ENCODE measurements at places on chromosomes 3 and 15.

DNA sequence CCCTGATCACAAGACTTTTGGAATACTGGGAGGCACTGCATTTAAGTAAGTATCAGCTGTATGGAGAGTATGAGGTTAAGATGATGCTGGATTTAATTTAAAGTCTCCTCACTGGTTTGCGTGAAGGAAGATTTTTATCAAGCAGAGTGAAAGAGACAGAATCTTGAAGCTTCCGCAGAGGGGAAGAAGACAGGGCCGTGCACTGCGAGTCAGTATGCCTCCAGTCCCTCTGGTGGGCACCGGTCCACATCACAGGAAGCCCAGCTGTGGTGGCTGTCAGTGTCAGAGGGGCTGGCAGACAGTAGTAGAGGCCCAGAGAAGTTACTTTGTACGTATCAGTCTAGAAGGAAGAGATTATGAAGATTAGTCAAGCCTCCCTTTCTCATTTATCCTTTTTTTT is 379.0 kb upstream of the TPRG1 start:
- no peak for DNase-seq

GRCh38 chr15:63938486-63939061 is 104.8 kb upstream of the HERC1 start:
- no peak for DNase-seq

- no peak for DNase-seq
These were observed 48.1 kb upstream of the PGPEP1L start for GRCh38 chr15:99055555-99056134.

DNA sequence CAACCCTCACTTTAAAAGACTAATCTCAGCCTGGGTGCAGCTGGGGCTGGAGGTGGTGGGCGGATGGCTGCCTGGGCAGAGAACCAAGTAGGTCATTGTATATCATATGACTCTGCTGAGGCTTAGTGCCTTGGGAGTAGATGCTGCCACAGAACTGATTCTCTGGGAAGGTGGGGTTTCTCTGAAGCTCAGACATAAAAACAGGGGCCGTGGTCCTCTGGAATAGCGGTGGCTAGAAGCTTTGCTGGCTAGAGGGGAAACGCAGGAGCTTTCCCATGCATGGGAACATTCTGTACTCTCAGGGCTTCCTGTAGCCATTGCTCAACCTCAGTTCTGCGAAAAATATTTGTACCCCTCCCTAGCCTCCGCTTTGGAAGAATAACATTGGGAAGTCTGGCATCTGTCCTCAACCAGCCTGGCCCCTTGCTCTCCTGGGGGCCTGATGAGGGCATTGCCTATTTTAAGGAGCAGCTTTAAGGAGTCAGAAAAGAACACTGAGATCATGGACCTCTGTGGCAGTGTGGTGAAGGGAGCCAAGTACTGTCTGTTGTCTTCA is 14.7 kb downstream of the TIMP4 start:
- DNase-seq = peak; percentile 4

GRCh38 chr3:39188271-39189149 is 3.9 kb downstream of the XIRP1 start:
- no peak for DNase-seq

DNA sequence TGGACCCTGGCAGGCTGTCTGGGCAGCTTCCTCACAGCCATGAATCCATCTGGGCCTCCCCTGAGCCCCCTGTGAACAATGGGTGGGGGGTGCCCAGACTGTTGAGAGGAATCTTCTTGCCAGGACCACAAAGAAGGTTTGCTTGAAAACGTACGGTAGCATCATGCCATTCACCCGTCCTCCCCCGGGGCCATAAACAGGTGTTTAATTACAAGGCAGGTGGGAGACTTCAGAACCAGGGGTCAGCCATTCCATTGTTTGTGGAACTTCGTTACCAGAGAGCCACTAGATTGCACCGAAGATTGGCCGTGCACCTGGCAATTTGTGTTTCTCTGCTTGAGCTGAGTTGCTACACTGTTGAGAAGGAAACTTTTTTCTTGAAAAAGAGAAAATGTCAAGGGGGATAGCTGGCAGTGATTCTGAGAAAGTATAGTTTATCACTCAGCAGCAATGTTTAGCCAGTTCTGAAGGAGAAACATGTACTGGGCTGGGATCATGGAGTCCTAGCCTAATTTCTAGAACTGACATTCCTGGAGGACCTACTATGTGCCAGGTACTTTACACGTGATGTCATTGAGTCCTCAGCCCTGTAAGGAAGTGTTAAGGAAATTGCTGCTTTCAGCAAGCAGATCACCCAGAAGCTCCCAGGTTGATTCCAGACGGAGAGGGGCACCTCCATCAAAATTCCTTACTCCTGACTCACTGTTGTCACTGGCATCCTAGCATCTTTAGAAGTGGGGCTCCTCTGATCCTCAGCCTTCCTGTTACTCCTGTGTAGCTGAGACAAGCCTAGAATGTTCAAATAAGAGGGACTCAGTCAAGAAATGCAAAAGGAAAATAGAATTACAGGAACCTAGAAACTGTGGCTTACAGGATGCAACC is 103.8 kb upstream of the UBE2E1 start:
- peak; percentile 27 for DNase-seq

- no peak for DNase-seq
These were observed 15.9 kb downstream of the ABCC5 start for GRCh38 chr3:184001761-184002160.

DNA sequence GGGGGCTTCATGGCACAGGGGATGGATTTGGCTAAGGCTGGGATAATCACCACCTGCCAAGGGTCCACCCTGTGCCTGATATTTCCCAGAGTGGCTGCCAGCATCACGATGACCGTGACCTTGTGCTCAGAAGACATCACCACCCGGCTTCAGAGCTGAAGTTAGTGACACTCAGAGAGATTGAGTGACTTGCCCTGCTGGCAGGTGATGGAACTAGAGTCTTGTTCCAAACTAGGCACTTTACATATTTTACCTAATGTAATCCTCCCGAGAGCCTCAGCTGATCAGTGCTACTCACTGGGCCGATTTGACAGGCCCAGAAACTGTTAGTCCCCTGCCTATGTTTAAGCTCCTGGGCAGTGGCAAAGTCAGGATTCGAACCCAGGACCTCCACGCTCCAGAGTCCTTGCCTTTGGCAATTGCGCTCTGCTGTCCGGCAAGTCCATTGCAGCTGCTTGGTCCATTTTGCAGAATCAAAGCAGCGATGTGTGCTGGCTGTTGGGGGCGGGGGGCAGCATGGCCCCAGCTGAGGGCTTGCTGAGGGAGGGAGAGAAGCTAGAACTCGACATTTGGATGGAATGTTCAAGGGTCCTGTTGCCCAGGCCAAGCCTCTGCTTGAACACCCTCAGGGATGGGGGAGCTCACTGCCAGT is 74.8 kb upstream of the GATA2 start:
- DNase-seq = no peak

DNA sequence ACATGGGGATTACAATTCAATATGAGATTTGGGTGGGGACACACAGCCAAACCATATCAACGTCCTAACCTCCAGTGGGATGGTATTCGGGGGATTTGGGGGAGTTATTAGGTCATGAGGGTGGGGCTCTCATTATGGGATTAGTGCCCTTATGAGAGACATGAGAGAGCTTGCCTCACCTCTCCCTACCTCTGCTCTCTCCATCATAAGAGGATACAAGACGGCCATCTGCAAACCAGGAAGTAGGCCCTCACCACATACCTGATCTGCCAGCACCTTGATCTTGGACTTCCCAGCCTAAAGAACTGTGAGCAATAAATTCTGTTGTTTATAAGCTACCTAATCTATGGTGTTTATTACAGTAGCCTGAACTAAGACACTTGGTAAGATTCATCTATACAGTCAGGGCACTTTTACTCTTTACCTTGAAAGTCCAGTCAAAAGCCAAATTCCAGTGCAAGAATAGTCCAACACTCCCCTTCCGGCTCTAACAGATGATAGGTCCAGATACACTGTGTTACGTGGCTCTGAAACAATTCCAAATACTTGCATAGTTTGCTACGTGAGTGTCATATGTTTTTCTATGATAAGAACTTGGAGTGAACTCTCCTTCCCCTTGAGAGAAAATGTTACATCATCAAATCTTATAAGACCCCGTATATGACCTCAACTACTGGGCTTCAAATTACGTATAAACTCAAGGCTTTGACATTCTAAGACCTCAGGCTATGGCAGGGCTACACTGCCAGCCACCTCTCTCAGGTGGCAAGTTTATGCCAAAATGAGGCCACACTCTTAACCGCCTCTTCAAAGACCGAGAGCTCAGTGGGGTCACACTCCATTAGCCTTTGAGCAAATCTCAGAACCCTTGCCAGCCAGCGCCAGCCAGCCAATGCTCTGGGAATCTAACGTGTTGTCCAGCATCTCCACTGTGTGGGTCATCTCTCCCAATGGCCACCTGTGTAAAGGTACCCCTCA is 129.9 kb downstream of the XXYLT1 start:
- DNase-seq = no peak

- DNase-seq = no peak
These were observed 494.2 kb upstream of the AGTR1 start for GRCh38 chr3:148203297-148204010.

- DNase-seq = no peak
These were observed 23.4 kb downstream of the RHOA start for GRCh38 chr3:49388289-49388820.

DNA sequence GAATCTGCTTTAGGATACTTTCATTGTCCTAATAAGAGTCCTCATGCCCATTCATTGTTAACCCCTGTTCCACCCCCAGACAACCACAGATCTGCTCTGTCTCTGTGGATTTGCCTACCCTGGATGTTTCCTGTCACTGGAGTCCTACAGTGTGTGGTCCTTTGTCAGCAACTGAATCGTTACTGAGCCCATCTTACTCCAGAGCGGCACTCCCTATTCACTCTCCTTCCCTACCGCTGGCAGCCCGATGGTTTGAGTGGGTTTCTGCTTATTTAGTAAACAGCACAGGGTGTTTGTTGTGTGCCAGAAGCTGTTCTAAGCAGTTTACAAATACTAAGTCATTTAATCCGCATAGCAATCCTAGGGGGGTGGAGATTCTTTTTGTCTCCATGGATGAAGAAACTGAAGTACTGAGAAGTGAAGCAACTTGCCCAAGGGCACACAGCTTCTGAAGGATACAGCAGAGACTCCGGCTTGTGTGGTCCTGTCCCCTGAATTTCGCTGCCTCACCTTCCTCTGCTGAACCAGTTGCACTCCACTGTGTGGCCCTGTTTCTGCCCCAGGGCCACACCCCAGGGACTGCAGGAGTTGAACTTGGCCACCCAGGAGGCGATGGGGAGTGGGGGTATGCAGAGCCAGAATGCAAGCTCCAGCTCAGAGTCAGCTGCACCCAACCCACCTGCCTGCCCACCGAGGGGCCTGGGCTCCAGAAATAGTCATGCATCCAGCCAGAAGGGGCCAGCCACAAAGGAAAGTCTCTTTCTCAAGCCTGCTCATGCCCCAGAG is 56.5 kb upstream of the SLC6A1 start:
- no peak for DNase-seq

GRCh38 chr15:67077641-67078215 is 12.3 kb downstream of the SMAD3 start:
- peak; percentile 74 for DNase-seq

DNA sequence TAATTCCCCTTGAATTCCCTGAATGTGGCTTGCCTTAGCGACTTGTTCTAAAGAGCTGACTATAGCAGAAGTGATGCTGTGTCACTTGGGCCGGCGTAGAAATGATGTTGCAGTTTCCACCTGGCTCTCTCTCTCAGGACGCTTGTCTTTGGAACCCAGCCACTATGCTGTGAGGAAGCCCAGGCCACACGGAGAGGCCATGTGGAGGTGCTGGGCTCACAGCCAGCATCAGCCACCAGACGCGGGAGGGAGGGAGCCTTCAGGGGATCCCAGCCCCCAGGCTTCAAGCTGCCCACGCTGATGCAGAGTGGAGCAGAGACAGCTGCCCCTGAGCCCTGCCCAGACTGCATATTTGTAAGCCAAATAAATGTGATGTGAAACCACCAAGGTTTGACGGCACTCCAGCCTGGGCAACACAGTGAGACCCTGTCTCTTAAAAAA is 18.6 kb downstream of the RNU5B-1 start:
- DNase-seq = no peak

DNA sequence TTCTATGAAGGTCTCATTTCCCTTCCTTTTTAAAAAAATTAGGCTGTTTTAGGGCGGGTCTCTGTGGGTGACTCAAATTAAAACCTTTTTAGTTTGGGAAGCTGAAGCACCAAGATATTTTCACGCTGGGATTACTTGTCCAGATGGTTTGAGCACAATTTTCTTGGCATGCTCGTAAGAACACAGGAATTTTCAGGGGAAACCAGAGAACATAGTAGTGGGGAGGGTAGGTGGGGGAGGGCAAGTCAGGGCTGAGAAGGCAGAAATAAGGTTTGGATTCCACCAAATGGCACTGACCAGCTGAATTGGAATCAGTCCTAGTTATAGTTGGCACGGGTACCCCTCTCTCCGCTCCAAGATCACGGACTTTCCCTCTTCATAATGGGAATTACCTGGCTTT is 97.3 kb upstream of the LRIG1 start:
- DNase-seq = no peak

DNA sequence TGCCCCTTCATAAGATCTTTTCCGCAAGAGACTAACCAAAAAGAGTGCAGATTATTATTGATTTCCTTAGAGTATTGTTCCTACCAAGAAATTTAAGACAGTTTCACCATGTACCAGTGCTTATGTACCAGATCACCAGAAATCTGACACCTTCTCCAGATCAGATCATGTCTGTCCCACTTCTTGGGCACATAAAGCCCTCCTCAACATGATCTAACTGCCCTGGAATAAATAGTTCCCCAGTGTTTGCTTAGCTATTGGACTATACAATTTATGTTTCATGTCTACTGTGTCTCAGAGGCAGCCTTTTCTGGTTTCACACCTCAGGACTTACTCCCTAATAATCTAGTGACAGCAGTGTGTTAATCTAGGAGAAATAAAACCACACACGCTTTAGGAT is 46.8 kb downstream of the NME9 start:
- no peak for DNase-seq

DNA sequence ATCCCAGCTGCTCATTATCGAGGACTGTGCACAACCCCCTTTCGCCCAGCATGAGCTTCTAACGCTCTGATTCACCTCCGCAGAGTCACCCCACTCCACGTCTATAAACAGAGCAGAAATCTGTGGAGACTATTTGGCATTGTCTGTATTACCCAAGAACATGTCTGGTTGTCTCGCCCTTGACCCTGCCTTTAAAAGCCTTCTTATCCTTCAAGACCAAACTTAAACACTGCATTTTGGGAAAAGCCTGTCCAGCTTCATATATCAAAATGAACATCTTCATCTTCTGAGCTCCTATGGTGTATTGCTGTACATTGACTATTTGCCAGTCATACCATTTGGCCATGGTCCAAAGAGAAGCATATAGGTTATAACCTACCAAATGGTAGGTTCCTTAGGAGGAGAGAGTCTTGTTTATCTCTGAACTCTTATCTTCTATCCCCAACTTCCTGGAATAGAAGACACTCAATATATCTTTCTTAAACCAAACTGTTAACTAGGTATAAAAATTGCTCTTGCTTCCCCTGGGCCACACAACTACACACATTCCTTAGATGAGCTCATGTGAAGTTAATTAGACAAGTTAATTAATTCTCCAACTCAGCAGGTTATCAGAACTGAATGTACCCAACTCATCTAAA is 90.1 kb downstream of the FBN1 start:
- no peak for DNase-seq

DNA sequence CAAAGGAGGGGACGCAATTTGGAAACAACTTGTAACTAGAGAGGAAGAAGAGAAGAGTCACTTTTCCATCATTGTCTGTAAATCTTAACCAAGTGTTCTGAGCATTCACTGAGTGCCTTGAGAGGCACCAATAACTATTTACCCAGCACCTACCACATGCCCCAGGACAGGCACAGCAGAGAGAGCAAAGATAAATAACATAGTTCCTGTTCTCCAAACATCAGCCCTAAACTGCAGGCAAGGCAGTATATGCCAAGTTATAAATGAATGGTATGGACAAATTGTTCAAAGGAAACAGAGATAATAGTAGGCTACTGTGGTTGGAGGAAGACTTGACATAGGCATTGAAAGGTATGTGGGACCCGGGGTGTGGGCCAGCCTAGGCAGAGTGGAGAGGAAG is 45.6 kb downstream of the ITGB5 start:
- DNase-seq = no peak
